ENCODE measurements at places on chromosomes 5 and 9.
A peak's percentile ranks its signal among the peaks of the same experiment; 100 is the strongest.

DNA sequence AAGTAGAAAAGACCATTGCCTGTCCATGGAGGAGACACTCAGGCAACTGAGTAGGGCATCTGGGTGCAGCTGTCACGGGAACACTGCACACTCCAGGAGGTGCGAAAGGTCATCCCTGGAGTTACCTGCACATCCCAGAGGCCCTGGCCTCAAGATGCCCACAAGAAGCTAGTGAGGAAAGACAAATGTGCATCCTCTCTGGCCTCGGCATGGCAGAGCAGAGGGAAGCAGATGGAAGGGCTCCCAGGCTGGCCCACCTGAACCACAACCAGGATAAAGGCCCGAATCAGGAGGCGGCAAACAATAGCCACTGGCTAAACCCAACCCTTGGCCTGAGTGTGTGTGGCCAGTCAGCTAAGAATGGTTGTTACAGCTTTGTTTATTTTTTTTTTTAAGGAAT lies 231.7 kb downstream of the SYK start:
- DNase-seq = no peak

- DNase-seq = no peak
Observed at GRCh38 chr5:93572608-93573353, 8.2 kb downstream of the NR2F1-AS1 start.

GRCh38 chr5:180375955-180376354 lies 22.8 kb upstream of the GFPT2 start:
- no peak for DNase-seq

- DNase-seq = no peak
Observed at GRCh38 chr5:113776168-113776567, 262.7 kb downstream of the YTHDC2 start.

GRCh38 chr5:132640613-132641012 lies 17.4 kb upstream of the IL13 start:
- no peak for DNase-seq

DNA sequence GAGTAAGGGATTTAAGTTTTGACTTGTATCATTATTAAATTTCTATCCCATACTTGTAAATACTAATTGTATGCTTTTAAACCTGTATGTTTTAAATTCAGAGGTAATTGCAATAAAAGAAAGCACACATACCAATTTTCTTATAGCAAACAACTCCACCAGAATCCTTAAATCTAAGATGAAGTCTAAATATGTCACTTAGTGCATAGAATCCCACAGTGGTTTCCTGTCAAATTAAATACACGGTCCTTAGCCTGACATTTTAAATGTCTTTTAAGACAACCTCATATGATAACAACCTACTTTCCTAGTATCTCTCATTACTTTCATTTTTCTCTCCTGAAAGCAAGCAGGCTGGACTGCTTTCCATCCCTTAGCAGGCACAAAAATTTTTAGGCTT lies 52.0 kb downstream of the JMY start:
- no peak for DNase-seq

- no peak for DNase-seq
Observed at GRCh38 chr5:43376496-43377140, 35.6 kb downstream of the CCL28 start.

DNA sequence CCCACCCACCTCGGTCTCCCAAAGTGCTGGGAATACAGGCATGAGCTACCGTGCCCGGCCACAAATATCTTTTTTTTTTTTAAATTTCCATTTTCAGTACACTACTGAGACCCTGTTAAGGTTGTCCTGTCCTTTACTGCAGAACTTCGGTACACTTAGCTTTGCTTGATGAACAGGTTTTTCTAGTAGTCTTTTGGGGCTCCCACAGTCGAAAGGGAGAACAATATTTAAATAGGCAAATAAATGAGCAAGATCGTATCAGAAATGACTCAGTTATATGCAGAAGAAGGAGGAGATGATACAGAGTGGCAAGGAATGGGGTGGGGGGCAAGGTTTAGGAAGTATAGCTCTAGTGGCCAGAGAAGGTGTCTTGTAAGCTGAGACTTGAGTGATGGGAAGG lies 52.7 kb downstream of the MSX2 start:
- no peak for DNase-seq

- DNase-seq = no peak
Observed at GRCh38 chr5:94025788-94026473, 284.5 kb upstream of the POU5F2 start.

GRCh38 chr9:3730511-3730922 lies 204.7 kb upstream of the RFX3 start:
- no peak for DNase-seq

GRCh38 chr5:54387659-54388232 lies 67.8 kb upstream of the HSPB3 start:
- DNase-seq = no peak

- DNase-seq = peak; percentile 37
Observed at GRCh38 chr5:56190497-56190896, 42.6 kb downstream of the ANKRD55 start.

- DNase-seq = no peak
Observed at GRCh38 chr9:29822458-29822857, 2249.2 kb upstream of the C9orf72 start.

GRCh38 chr9:134366223-134367031 lies 40.2 kb downstream of the RXRA start:
- DNase-seq = peak; percentile 75

GRCh38 chr9:80968611-80969010 lies 720.7 kb downstream of the TLE1 start:
- DNase-seq = no peak

DNA sequence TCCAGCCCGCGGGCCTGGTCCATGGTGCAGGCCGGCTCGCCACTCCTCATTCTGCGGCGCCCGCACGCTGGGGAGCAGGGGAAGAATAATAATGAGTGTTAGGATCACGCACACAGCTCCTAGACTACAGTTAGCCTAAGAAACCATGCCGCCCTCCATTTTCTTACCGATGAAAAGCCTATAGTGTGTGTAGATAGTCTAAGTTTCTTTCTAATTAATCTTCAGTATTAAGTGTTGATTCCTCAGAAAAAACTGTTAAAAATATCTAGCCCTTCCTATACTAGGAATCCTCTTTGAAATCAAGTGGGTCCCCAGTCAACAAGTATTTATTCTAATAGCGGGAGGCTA lies 9.3 kb downstream of the ZBED3 start:
- DNase-seq = no peak

DNA sequence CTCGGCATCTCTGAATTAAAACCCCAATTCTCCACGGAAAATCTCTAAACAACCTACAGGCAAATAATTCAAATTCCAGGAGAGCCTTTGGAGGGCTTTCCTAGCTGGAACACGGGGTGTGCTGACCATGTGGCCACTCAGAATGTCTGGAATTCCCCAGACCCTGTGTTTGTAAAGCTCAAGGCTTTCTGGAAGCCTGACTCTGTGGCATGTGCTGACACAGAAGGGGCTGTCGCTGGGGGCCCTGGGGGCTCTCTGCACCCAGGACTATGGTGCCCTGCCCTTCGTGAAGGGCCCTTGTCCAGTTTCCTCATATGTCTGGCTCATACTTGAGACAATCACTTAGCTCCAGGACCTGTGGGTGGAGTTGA lies 29.0 kb upstream of the BOD1 start:
- no peak for DNase-seq

GRCh38 chr9:131670247-131671132 lies 69.4 kb downstream of the RAPGEF1 start:
- no peak for DNase-seq

DNA sequence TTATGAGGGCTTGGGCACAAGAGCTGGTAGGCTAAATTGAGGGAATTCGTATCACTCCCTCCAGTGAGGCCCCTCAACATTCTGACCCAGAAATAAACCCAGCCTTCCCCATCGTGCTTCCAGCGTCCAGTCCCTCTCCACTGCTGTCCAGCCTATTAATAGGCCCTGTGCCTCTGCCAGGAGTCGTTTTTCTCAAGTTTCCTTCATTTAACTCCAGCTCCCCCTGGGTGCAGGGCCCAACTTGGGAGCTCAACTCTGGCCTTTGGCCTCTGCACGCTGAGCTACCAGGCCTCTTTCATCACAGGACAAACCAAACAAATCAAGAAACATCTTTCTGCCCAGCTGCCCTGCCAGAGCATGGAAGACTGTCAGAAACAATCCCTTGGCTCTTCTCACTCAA lies 10.0 kb downstream of the HBEGF start:
- no peak for DNase-seq

DNA sequence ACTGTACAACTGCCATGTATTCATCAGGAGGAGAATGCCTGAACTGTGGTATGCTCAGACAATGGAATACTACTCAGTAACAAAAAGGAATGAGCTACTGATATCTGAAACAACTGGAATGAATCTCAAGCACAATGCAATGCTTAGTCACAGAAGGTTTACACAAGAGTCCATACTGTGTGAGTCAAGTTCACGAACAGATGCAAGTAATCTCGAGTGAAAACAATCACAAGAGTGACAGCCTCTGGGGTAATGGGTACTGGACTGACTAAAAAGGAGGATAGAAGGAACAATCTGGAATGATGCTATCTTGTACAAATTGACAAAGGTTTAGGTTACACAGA lies 19.5 kb upstream of the GOLGA1 start:
- DNase-seq = no peak

DNA sequence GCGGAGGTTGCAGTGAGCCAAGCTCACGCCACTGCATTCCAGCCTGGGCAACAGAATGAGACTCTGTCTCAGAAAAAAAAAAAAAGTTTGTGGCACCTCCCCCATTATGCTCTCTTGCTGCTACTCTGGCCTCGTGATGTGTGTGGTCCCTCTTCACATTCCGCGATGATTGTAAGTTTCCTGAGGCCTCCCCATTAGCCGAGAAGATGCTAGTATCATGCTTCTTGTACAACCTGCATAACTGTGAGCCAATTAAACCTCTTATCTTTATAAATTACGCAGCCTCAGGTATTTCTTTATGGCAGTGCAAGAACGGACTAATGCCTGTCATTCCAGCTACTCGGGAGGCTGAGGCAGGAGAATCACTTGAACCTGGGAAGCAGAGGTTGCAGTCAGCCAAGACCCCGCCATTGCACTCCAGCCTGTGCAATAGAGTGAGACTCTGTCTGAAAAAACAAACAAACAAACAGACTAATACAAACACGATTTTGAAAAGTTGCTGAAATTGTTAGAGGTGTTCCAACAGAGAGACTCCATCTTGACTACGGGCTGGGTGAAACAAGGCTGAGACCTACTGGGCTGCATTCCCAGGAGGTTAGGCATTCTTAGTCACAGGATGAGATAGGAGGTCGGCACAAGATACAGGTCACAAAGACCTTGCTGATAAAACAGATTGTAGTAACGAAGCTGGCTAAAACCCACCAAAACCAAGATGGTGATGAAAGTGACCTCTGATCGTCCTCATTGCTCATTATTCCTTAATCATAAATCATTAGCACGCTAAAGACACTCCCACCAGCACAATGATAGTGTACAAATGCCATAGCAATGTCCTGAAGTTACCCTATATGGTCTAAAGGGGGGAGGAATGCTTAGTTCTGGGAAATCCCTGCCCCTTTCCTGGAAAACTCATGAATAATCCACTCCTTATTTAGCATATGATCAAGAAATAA lies 8.3 kb upstream of the AFF4 start:
- DNase-seq = no peak

DNA sequence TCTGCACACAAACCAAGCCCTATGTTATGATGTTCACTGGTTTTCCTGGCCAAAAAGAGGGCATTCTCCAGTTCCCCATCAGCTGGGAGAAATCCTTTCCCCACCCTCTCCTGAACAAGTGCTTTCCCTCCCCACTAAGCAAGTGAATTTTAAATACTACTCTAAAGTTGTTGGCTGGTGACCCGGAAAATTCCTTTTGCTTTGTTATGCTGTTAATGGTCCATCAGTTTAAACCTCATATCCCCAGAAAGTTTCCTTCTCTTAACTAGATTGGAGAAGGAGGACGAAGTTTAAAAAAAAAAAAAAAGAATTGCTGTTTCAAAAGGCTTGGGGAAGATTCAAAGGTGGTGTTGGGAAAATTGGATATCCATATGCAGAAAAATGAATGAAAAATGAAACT lies 21.9 kb upstream of the SPRY4 start:
- DNase-seq = no peak

DNA sequence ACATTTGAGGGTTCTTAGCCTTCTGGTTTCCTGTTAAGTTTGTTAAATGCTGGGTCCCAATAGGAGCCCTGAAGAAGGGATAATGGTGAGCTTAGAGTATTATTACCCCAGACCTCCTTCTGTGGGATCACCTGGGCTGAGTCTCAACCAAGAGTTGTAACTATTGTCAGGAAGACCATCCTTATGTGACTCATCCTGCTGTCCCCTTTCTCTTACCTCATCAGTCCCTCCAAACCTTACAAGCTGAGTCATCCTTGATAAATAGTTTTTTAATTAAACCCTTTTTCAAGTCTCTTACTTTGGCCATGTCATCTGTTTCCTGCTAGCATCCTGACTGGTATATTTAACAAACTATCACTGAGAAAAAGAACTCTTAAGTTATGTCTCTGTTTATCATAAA lies 502.8 kb downstream of the LRRC70 start:
- DNase-seq = no peak

DNA sequence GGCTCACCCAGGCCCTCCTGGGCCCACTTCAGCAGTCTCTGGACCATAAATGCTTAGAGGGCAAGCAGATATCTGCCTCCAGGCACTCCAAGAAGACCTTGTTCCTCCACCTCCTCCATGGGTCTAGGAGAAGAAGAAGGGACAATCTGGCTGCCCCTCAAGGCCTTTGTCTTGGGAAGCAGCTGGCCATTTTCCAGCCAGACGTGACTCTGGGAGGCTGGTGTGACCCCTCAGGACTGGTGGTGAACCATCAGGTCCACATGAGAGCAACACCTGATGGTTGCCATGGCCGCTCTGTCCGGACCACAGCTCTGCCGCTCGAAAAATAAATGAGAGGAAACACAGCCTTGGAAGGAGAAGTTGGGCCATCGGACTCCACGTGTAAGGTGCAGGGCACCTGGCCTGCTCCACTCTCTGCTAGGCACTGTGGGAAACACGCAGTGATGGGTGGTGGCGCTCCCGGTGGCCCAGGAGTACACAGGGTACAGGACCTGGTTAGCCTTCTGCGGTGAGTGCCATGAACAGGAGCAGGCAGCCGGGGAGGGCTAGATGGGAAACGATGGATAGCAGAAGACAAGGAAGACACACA lies 3.0 kb upstream of the COL5A1 start:
- DNase-seq = no peak

- no peak for DNase-seq
Observed at GRCh38 chr9:97596906-97597305, 36.3 kb downstream of the TSTD2 start.

GRCh38 chr9:136013524-136014034 lies 52.4 kb upstream of the UBAC1 start:
- DNase-seq = no peak

GRCh38 chr5:36602704-36603321 lies 3.6 kb upstream of the SLC1A3 start:
- DNase-seq = no peak

- DNase-seq = no peak
Observed at GRCh38 chr5:67976891-67977601, 238.5 kb upstream of the PIK3R1 start.

- no peak for DNase-seq
Observed at GRCh38 chr5:14953075-14953607, 81.6 kb upstream of the ANKH start.

- DNase-seq = no peak
Observed at GRCh38 chr5:10635257-10635866, 71.5 kb downstream of the ANKRD33B start.

- no peak for DNase-seq
Observed at GRCh38 chr9:127406799-127407491, 10.0 kb downstream of the SLC2A8 start.

Measured in GM04503 (cell line).